ENCODE measurements at places on chromosomes 4 and X.
A peak's percentile ranks its signal among the peaks of the same experiment; 100 is the strongest.

GRCh38 chrX:29561417-29561816 lies 653.9 kb upstream of the MAGEB2 start:
- DNase-seq, result no peak

DNA sequence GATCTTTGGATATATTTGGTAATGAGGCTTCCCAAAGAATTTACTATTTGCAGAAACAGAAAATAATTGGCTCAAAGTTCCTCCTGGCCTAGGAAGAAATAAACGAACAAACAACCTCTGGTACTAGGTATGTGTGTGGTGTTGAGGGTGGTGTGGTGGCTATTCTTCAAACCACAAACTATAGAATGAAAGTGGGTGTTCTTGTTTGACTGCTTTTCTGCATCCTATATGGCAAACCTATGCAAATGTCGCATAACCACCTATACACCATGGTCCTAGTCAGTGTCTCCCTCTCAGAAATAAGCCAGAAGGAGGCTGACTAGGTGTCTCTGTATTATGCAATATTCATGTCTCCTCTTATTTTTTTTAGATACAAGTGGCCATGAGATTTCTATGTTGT lies 106.6 kb upstream of the PCDH18 start:
- DNase-seq, result no peak

GRCh38 chr4:28868841-28869240 lies 1851.3 kb upstream of the PCDH7 start:
- no peak for DNase-seq

DNA sequence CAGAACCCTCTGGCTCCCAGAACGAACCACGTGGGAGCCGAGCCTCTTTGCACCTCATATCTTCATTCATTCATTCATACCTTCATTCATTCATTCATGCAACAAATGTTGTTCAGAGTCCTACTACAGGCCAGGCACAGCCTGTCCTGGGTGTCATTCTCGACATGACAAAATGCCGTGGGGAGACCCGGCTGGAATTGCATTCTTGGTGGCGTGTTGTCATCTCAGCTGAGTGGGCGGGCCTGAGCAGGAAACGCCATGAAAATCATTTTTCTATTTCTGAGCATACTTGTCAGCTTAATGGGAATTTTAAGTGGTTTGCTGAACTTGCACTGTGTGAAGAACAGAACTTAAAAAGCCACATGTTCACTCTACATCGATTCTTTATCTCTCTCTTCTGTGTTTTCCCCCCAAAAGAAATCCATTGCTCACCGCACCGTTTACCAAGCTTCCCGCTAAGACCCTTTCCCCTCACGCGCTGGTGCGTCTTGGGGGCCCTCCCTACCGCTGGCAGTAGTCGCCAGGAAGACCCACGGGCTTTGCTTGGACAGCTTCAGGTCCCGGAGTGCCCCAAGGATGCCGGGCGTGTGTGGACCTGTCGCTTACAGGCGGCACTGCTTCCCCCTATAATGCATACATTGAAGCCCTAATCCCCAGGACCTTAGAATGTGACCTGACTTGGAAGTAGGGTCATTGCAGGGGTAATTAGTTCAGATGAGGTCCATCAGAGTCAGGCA lies 41.6 kb upstream of the HMX1 start:
- no peak for DNase-seq

DNA sequence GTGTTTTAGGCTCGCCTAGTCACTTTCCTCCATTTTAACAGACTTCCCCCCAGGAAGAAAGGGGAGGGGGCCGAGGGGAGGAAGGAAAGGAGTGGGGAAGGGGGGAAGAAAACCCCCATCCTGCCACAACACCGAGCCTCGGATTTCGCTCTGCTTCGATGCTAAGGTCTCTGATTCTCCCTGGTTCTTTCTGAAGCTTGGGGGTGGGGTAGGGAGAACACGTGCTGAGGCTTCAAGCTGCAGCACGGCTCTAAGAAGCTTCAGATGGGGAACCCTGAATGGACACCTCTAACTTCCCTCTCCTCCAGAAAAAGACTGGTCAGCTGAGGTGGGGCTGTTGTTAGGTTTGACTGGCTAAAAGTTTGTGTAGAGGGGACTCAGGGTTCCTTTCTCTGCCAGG lies 61.8 kb downstream of the RHOH start:
- DNase-seq, result no peak

- no peak for DNase-seq
Observed at GRCh38 chr4:6991771-6992557, 51.2 kb upstream of the TADA2B start.

DNA sequence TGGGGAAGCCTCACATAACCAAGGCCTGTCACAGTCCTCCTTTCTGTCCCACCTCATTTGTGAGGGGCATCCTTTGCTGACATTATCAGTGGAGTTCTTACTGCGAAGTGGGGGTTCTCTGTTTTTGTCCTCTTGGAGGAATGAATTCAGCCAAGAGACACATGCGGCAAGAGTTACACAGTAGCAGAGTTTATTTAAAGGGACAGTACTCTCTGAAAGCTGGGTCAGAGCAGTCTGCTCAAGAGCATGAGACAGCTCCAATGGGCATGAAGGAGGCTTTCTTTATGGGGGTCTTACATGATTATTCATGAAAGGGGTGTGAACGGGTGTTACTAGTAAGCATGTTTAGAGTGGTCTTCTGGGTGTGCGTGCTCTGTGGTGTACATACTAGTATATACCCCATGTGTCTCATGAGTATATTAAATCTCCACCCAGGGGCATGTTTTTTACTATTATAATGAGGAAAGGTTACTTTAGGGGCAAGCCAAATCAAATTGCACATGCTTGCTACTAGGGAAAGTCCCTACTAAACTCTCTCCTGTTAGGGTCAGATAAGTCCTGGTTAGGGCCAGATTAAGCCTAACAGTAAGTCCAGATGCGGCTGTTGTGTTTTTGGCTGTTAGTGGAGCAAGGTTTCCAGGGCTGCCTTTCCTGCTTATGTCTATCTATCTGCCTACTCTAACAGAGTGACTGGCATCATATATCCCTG lies 19.8 kb upstream of the LGI2 start:
- no peak for DNase-seq

DNA sequence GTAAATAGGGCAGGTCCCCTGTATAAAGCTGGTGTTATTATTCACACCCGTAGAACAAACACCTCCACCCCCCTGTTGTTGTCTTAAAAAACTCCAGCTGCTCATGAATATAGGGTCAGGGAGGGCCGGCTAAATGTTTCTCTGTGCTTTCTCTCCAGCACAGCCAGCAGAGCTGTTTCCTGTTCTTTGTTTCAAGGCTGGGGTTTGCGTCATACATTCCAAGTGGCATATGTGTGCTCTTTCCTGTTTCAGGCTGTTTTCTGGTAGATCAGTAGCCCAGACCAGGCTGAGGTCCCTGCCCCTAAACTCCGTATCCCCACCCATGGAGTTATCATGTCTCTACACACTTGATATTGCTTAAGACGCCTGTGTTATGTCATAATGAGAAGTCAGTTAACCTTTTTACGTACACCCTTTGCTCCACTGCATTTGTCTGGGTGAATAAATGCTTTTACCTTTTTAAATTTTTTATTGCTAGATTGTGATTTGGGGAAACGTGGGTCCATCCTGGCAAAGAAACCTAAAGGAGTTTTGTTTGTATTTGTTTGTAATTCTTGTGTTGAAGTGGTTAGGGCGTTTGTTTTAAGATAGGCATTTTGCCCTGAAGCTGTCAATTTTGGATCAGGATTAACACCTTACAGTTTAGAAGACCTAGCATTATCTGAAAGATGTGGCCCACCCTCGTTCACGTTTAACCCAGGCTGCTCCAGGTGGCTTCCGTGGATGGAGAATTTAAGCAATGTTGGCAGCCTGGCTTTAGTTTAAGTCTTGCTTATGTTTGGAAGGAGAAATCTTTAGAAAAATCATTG lies 3.3 kb downstream of the KLF3 start:
- peak; percentile 66 for DNase-seq

DNA sequence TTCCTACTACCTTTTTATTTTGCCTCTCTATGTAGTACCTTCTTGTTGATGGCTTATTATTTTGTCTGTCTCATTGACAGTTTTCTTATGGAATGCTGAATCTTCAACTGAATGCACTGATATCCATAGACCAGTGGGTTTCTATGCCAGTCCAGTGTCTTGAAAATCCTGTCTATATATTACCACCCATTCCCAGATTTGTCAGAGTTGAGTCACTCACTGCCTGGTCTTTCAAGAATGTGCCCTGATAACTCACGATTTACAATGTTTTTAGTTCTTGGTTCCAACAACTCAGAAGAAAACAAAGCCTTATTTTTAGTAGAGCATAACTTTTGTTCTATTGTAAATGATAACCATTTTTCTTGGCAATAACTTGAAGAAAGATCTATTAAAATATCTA lies 606.0 kb upstream of the PITX2 start:
- no peak for DNase-seq

DNA sequence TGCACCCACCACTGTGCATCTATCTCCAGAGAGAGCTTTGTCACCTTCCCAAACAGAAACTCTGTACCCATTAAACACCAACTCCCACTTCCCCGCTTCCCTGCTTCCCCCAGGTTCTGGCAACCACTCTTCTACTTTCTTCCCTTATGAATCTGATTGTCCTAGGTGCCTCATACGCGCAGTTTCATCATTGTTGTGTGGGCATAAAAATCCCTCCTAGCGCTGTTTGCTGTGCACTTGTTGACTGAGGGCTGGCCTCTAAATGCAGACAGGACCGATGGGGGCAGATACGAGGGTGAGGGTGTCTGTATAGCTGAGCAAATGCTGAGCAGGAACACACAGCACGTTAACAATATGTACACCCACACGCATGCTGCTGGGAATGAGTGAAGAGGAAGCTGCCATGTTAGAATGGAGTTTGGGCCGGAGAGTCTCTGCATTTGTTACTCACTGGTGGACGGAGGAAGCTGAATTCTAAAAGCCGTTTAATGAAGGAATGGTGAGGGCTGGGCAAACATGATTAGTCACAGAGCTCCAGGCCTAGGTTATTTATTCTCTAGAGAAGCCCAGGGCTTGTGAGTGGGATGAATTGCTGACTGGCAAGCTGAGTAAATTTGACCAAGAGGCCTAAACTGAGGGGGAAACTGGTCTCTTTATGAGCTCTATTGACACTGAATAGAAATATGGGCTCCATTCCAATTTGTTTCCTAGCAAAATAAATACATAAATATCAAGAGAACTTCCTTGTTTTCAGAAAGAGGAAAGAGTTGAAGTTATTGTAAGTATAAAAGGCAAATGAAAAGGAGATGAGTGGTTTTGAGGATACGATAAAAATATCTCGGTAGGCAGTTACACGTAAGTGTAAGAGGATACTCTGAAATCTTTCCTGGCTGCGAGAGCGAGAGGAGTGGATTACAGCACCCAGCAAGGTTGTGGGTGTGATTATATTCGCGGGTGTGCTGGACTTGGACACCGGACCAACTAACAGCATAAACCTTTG lies 95.9 kb upstream of the RPS6KA3 start:
- no peak for DNase-seq

- no peak for DNase-seq
Observed at GRCh38 chrX:150088766-150089518, 150.7 kb upstream of the EOLA2 start.

DNA sequence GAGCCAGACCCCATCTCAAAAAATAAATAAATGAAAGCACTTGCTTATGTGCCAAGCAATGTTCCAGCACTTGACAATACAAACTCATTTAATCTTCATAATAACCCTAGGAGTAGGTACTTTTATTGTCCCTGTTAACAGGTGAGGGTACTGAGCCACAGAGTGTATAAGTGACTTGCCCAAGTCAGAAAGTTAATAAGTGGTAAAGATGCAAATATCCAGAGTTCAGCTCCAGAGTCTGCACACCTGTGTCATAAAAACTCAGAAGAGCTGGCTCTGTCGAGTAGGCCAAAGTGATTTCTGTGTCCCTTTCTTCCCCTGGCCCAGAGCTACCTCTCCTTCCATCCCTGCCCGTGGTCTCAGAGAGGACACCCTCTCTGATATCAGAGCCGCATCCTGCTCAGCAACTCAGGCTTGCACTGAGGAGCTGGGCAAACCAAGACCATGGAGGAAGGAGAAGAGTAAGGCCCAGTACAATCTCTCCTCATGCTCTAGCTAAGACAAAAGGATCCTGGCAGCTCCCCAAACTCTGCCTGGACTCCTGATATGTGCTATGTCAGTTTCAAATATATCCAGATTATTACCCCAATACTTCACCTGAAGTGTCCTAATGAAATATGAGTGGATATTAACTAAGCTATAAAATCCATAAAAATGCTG lies 136.3 kb downstream of the HS6ST2 start:
- DNase-seq, result no peak
